ENCODE measurements at places on chromosomes 5 and 9.

- DNase-seq, result no peak
Measured at GRCh38 chr5:42719034-42719433, 37.6 kb upstream of the CCDC152 start.

- DNase-seq, result no peak
Measured at GRCh38 chr5:146390469-146390868, 51.8 kb downstream of the POU4F3 start.

DNA sequence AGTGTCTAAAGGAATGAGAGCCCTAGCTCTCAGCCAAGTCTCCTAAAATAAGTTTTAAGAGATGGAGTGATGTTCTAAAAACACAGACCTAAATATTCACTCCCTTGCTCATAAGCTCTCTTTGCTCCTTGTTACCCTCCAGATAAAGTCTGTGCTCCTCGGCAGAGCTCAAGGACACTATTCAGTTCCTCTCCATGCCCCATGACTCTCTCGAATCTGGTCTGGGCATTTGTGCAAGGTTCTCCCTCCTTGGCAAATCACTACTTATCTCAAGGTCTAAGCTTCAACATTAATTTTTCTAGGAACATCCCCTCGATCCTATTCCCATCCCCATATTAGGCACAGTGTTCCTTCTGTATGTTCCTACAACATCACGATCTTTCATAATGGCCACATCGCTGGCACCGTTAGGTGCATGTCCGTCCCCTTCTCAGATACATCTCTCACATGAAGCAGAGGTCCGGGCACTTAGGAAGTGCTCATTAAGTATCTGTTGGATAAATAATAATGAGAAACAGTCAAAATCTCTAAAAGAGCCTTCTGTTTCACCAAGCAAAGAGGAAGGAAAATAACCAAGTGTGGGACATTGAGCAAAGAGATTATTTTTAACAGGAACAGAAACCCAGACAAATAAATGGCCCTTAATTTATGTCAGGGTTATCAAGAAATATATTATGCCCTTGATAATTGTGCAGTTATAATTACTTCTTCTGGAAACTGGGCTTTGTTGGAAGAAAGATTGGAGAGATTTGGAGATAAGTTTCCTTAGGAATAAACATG, 85.9 kb upstream of the HTR4 start:
- no peak for DNase-seq

DNA sequence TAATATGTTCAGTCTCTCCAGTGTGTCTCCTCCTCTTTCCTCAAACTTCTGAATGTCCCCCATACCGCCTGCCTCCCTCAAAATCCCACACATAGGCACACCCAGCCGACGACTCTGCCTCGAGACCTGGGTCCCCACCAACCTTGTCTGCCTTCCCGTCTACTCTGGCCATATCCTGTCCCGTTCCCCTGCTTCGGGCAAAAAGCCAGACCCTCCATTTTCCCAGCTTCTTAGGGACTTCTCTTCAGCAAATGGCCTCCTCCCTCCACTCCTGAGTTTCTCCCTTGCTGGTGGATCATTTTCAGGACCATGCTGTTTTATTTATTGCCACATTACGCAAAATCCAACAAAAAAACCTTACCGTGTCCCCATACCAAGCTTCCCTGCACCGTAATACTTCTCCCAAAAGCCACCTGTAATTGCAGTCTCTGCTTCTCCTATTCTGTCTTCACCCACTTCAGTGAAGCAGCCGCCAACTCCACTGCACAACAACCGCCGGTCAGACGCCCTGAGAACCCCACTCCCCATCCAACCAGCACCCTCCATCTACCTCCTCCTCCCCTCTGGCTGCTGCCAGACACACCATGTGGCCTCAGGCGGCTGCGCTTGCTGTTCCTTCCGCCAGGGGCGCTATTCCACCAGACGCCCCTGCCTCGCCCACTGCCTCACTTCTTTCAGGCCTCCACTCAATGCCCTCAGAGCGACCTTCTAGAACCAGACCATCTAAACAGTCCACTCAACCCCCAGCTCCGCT, 117.0 kb downstream of the TRPM6 start:
- peak; percentile 3 for DNase-seq

DNA sequence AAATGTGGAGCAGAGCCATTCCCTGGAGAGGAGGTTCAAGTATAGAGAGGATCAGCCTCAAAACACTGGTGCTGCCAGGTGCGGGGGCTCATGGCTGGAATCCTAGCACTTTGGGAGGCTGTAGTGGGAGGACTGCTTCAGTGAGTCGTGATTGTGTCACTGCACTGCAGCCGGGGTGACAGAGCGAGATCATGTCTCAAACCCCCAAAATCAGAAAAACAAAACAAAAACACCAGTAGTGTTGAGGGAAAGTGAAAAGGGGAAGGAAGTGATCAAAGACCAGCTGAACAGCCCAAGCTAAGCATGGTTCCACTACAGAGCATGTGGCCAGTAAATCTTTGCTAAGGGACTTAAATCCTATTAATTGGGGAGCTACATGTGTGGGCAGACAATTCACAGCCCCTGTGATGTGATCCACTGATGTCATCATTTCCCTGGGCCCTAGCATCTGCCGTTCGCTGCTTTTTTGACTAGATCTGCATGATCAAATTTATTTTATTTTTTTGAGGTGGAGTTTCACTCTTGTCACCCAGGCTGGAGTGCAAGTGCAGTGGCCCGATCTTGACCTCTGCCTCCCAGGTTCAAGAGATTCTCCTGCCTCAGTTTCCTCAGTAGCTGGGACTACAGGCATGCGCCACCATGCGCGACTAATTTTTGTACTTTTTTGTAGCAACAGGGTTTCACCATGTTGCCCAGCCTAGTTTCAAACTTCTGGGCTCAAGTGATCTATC, 2.7 kb upstream of the PCBD2 start:
- no peak for DNase-seq

- no peak for DNase-seq
Measured at GRCh38 chr9:138053996-138054752, 176.6 kb downstream of the CACNA1B start.
